ENCODE measurements at places on chromosomes 3 and 15.

GRCh38 chr3:184777566-184778356 is 34.2 kb upstream of the VPS8 start:
- peak; percentile 96 for DNase-seq

DNA sequence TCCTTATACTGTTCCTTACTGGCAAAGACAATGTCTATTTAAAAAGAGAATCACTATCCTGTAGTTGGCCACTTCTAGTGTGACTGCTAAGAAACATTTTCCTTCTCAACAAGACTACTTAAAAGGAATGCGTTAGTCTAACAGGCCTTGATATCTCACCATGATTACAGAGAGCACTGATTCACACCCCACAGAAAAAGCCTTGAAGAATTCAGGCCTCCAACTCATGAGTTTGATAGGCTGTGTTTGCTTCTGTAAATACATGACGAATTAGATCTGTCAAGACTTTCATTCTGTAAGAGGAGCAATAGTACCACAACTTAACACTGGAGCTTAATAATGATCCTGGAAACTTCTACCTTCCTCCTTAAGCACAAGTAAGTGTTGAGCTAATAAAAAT is 432.8 kb upstream of the NR2F2 start:
- no peak for DNase-seq

DNA sequence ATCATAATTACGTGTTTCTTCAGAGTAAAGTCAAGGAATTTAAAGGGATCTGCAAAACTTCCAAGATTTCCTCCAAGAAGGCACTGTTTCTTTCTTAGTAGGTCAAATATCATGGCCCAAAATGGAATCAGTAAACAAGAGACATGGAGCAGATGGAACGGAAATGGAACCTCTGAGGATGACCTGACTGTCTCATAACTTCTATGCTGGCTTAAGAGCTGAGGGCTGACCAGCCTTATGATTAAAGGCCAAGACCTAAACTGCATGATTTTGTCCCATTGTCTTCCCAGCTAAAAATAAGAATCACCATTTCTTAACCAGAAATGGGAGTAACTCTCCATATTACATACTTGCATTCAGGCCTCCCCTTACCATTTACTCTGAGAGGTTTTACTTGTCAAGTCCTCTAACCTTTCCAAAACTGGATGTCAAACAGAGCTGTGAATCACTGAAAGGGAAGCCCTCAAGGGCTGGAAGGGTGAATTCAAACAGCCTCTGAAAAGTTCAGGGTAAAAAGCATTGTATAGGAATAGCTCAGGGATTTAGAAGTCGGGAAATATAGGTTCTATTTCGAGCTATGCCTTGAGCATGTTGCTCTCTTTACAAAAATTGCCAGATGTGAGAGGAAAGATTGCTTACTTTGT is 103.7 kb downstream of the MEIS2 start:
- no peak for DNase-seq

- peak; percentile 53 for DNase-seq
Observed at GRCh38 chr15:33788906-33789540, 179.3 kb upstream of the CHRM5 start.

- DNase-seq = peak; percentile 56
Observed at GRCh38 chr3:51559411-51559888, 20.9 kb downstream of the RAD54L2 start.

GRCh38 chr3:57864853-57865252 is 108.7 kb downstream of the SLMAP start:
- peak; percentile 36 for DNase-seq

- DNase-seq = no peak
Observed at GRCh38 chr15:67968966-67969365, 85.1 kb upstream of the PIAS1 start.

DNA sequence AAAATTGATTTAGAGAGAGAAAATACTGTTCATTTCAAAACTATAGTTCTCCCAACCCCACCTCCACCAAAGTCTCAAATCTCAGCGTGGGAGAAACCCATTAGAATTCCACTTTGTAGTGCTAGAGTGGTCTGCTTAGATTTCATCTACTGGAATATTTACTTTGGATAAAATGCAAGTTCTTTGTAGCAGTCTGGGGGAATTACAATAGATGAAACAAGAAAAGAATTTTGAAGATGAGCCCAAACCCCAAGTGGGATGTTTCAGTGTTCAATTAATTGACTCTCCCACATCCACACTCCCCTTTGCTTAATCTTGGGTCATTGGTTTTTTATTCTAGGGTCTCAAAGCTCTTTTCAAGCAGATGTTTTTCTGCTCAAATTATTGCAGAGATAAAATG is 97.8 kb downstream of the RPL22L1 start:
- DNase-seq = no peak

DNA sequence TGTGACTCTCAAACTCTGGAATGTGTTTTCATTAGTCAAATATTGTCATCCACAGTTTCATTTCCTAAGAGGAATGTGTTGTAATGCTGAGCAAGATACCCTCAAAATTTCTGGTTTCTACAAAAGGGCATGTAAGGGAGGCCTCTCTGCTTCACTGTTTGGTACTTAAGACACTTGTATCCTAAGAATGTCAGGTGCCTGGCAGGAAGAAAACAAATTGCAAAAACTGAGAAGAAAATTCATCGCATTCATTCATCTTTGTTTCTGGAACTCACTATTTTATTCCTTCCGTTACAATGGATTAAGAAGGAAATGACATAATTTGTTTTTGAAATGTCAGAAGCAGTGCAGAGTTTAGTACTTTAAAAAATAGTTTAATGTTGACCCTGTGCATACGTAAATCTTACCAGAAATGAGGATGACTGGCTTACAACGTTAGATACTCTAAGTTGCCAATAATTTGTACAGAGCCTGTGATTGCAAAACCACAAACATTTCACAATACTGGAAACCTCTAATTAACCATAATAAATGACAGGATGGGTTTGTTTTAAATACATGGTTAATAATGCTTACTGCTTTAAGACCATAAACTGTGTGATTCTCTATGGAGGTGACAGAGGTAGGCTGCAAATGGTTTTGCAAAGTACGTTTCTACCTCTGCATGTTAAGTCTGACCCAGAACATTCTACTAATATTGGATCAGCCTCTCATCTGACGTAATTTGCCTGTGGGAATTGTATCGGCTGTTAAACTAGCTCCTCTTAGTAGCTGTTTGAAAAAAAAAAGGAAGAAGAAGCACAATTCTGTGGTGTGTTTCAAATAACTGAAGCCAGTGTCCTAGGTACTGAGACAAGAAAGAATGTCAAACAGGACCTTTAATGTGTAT is 477.8 kb downstream of the RBMS3 start:
- DNase-seq = peak; percentile 88

GRCh38 chr3:166209701-166210100 is 372.5 kb upstream of the BCHE start:
- DNase-seq = no peak

DNA sequence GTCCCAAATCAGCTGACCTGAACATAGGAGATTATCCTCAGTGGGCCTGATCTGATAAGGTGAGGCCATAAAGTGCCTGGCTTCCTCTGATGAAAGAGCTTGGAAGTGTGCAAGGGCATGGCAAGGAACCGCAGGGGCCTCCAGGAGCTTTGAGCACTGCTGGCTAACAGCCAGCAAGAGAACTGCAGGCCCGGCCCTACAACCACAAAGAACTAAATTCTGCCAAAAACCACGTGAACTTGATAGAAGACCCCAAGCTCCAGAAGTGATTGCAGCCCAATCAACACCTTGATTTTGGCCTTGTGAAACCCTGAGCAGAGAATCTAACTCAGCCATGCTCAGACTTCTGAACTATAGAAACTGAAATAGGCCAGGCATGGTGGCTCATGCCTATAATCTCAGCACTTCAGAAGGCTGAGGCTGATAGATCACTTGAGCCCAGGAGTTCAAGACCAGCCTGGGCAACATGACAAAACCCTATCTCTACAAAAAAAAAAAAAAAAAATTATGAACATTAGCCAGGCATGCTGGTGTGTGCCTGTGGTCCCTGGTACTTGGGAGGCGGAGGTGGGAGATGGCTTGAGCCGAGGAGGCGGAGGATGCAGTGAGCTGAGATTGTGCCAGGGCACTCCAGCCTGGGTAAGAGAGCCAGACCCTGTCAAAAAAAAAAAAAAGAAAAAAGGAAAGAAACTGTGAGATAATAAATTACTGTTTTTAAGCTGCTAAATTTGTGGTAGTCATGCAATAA is 7.7 kb upstream of the DIS3L start:
- DNase-seq = no peak

DNA sequence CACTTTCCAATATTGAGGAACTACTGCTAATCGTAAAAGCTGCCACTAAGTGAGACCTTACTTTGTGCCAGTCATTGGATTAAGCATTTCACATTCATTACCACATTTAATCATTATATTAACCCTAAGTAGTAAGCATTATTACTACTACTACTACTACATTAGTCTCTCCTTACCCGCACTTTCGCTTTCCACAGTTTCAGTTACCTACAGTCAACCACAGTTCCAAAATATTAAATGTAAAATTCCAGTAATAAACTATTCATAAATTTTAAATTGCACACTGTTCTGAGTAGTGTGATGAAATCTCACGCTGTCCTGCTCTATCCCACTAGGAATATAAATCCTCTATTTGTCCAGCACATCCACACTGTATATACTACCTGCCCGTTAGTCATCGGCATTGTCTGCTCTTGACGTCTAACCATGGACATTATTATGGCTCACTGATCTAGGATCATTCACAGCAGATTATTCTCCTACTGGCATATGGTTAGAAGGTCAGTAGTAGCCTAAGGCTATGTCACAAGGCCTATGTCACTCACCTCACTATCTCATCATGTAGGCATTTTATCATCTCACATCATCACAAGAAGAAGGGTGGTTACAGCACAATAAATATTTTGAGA is 121.1 kb downstream of the GSK3B start:
- no peak for DNase-seq

- DNase-seq = no peak
Observed at GRCh38 chr3:105618556-105618955, 250.3 kb downstream of the CBLB start.

GRCh38 chr15:44315773-44316465 is 27.4 kb downstream of the GOLM2 start:
- DNase-seq = no peak
